G401 (cell line): ENCODE measurements at places on chromosomes 6 and 20. TPM values are rescaled to one million over a fixed set of nuclear protein-coding genes. Genes with fewer than 3 reads are reported as not detected.

SPEF1 gene
- total RNA-seq, result 2.4 and 3.0 TPM in 2 replicates

ERVFRD-1 gene
- 0.17 TPM in 1 of 2 replicates, not detected in the other for total RNA-seq

EBF4 gene
- total RNA-seq, result 0.25 TPM in 1 of 2 replicates, not detected in the other

DACT2 gene
- not detected in 2 replicates for total RNA-seq

CBLN4 gene
- not detected in 2 replicates for total RNA-seq

TINAG gene
- total RNA-seq, result not detected in 2 replicates

SAPCD1 gene
- total RNA-seq, result 13.0 and 15.4 TPM in 2 replicates

SLC22A7 gene
- total RNA-seq, result not detected in 2 replicates
